ENCODE measurements at places on chromosomes 2 and 18.

DNA sequence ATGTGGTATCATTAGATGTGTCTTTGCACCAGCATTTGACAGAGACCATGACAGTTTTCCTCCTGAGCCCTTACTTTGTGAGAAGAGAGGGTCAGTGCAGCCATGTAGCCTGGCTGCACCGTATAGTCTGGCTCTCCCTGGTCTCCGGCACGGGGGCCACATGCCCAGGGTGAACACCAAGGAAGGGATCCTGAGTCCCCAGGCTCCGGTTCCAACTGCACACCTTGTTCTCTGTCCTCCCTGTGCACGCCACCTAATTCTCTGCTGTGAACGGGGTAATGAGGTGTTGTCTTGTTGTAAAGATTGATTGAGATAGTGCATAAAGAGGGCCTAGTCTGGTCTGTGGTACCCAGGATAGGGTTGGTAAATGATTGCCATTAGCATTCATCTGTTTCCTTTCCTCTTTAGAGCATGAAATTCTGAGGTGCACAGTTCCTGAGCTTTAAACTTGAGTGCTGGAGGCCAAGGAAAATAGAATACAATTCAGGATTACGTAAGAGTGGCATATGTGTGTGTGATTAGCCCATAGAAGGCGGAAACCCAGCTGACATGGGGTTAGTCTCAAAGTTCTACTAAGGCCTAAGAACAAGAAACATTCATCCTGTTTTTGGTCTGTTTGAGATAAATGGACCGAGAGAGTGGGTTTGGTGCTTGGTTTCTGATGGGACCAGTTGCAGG lies 55.5 kb downstream of the NCK2 start:
- DNase-seq, result no peak
- peak overlapping the region; percentile 54 for H3K27ac ChIP-seq

- no peak for DNase-seq
- H3K27me3 ChIP-seq, result no peaks in the 10 kb centered on the region
- H3K27ac ChIP-seq, result no peak overlapping the region
- H3K4me1 ChIP-seq, result no peaks in the 10 kb centered on the region
These were observed 2.6 kb downstream of the MAP2 start for GRCh38 chr2:209426432-209426831.

DNA sequence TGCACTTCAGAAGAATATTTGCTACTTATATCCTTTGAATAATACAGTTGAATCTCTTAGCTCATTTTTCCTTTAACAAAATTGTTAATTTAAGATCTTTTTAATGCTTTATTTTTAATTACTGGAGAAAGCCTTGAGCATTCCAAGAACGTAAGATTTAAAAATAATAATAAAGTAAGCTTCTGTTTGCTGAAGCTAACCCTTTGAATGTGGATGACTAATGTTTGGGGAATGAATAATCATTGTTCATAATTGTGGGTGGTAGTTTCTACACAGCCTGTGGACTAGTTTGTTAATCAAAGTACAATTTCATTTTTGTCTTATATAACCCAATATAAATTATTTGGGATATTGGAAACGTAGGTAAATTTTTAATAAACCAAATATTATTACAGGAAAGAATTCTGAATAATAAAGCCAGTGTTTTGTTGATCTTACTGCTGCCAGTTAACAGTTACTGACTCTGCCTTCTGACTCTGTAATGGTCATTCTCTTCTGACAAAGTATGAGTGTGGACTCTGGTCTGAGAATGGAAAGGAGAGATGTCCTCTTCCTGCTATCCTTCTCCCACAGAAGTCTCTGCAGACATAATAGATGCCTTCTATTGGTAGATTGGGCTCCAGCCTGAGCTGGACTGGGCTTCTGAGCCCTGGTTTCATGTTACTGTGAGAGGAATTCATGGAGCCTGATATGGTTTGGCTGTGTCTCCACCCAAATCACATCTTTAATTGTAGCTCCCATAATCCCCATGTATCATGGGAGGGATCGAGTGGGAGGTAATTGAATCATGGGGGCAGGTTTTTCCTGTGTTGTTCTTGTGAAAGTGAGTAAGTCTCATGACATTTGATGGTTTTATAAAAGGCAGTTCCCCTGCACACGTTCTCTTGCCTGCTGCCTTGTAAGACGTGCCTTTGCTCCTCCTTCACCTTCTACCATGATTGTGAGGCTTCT lies 292.7 kb upstream of the SLC39A10 start:
- no peaks in the 10 kb centered on the region for H3K4me1 ChIP-seq
- H3K27me3 ChIP-seq, result no peaks in the 10 kb centered on the region
- H3K36me3 ChIP-seq, result no peaks in the 10 kb centered on the region
- no peak for DNase-seq
- H3K4me3 ChIP-seq, result no peak overlapping the region

DNA sequence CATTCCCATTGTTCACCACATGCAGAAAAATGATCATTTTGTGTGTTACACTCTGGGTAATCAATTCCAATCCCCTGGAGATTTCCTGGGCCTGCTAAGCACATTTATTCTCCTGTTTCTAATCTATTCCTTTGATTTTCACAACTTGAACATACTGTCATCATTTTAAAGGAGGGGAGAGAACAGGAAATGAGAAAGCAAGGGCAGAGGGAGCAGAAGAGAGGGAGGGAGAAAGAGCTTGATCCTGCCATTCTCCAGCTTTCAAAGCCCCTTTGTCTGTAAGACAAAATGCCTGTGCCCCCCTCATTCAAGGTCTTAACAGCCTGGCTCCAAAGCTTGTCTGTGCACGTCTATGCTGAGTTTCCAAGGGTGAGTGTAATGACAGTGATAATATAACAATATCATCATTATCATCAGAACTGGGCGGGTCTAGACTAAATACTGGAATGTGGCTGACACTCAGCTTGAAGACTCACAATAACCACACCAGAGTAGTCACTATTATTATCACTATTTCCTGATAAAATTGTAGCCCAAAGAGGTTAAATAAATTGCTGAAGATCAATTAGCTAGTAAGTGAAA lies 164.4 kb upstream of the KLHL29 start:
- H3K27ac ChIP-seq, result no peak overlapping the region
- no peaks in the 10 kb centered on the region for H3K36me3 ChIP-seq
- H3K4me1 ChIP-seq, result no peaks in the 10 kb centered on the region
- no peak for DNase-seq
- H3K27me3 ChIP-seq, result no peaks in the 10 kb centered on the region

DNA sequence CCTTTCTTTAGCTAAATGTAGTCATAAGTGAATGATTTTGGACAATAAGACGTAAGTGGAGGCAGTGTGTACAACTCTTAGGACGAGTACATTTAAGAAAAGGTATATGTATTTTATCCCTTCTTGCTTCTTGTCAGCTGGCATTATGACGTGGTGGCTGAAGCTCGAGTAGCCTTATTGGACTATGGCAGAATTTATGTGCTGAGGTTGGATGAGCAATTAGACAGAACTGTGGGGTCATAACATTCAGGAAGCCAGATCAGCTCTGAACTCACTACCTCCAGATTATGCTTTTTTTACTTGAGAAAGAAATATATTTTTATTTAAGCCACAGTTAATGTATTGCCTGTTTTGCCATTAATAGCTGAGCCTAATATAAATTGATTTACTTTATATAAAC lies 661.5 kb downstream of the ERBB4 start:
- H3K27ac ChIP-seq, result no peak overlapping the region
- no peak overlapping the region for H3K4me3 ChIP-seq
- H3K4me1 ChIP-seq, result no peaks in the 10 kb centered on the region

Data from esophagus squamous epithelium (tissue), 5 donors.